Suppressor macrophage (primary cell): ENCODE measurements at places on chromosomes 1 and 21.

DNA sequence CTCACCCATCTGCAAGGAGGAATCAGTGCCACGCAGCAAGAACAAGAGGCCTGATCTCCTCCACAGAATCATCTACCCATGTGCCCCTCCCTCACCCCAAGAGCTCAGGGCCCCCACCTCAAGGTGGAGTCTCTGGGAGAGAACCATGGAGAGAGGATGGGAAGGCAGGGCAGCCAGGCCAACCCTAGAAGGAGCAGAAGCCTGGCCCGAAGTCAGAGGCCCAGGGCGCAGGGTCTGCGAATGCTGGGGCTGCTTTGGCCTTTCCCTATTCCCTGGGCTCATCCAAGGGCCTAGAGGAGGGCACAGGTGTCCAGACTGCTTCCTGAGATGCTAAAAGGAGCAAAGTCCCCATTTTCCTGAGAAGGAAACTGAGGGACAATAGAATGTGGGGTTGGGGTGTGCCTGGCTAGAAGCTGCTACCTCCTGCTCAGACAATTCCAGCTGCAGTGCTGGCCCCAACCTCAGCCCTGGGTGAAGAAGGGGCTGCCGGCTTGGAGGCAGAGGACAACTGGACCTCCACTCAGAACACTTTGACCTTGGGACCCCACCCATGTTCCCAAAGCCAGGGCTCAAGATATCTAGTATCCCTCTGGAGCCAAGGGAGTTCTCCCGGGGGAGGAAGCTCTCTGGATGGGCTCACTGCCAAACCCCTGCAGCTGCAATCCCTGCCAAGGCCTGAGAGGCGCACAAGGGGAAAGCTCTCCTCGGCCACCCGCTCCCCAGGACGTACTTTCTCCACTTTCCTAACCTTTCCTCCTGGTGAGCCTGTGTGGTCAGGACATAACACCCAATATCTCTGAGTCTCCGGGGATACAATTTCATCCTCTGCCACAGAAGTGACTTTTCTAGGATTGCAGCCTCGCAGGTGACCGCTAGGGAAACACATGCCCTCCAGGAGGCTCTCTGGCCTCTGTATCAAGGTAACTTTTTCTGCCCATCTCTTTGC, 16.6 kb upstream of the LEMD1 start:
- peak; percentile 84 for DNase-seq

DNA sequence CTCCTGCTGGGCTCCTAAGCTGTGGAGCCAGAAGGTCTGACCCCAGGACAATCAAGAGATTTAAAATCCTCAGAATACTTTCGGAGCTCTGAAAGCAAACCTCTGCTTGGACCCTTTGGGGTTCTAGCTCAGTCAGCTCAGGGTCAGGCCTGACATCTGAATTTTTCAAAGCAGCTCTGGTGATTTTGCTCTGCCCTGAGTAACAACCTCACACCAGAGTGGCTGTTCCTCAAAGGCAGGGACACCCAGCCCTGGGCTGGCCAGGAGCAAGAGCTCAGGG, 11.9 kb downstream of the SLC1A7 start:
- DNase-seq, result no peak

- no peak for DNase-seq
Measured at GRCh38 chr1:19644395-19644680, 227 bp downstream of the NBL1 start.

- DNase-seq, result peak; percentile 14
Measured at GRCh38 chr1:36481771-36482723, 666 bp downstream of the CSF3R start.

GRCh38 chr1:115252585-115252984, 85.5 kb downstream of the NGF start:
- no peak for DNase-seq

- no peak for DNase-seq
Measured at GRCh38 chr1:20480243-20480944, 5.6 kb downstream of the CAMK2N1 start.

- no peak for DNase-seq
Measured at GRCh38 chr1:20491178-20491577, 5.2 kb upstream of the CAMK2N1 start.

DNA sequence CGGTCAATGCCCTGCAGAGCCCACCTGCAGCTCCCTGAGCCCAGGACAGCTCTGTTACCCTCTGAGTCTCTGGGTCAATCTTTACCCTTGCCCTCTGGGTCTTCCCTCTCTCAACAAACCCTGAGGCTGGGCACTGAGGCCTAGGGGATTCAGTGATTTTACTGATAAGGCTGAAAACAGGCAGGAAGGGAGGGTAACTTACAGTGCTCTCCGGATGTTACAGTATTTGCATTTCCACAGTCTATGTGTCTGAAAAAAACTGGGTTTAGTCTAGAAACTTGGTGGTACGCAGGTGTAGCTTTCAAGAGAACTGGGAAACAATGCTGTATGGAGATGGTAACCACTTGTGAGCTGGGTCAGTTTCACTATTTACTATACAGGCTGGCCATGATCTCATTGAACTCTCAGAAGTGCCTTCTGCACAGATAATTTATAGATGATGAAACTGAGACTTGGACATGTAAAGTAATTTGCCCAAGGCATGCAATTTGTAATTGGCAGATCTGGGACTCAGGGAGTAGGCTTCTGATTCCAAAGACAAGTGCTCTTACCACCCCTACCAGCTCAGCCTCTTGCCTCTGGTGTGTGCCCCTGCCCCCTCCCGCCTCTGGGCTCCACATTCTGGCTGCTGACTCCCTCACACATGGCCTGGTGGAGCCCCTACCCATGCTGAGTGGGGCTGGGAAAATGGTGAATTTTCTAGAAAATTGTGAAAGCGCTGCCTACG, 48.8 kb downstream of the TENT5C start:
- no peak for DNase-seq
